ENCODE measurements at places on chromosomes 13 and 19.
A peak's percentile ranks its signal among the peaks of the same experiment; 100 is the strongest.

DNA sequence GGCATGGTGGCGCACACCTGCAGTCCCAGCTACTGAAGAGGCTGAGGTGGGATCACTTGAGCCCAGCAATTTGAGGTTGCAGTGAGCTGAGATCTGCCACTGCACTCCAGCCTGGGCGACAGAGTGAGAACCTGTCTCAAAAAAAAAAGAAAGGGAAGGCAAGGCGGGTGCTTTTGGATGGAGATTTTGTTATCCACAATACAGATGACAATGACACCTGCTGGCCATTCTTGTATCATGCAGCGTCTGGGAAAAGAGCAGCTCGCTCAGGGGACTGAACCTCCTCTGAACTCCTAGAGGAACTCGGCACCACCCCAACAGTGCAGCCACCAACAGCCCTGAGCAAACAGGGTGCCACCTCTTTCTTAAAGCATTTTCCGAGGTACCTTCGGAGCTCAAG lies 22.8 kb downstream of the HAUS8 start:
- peak; percentile 37 for DNase-seq

DNA sequence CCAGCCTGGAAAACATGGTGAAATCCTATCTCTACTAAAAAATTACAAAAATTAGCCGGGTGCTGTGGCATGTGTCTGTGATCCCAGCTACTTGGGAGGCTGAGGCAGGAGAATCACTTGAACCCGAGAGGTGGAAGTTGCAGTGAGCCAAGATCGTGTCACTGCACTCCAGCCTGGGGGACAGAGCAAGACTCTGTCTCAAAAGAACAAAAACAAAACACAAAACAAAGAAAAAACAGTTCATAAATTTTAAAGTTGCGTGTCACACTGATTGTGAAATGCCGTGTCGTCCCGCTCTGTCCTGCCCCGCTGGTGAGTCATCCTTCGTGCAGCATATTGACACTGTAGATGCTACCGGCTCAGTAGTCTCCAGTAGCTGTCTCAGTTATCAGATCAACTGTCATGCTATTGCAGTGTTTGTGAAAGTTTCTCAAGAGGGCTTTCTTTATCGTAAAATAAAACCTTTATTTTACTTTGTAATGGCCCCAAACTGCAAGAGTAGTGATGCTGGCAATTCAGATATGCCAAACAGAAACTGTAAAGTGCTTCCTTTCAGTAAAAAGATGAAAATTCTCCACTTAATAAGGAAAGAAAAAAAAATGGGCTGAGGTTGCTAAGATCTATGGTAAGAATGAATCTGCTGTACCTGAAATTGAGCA lies 36.4 kb upstream of the IGFL1 start:
- no peak for DNase-seq

GRCh38 chr19:45471931-45472562 lies 4.3 kb downstream of the FOSB start:
- no peak for DNase-seq

DNA sequence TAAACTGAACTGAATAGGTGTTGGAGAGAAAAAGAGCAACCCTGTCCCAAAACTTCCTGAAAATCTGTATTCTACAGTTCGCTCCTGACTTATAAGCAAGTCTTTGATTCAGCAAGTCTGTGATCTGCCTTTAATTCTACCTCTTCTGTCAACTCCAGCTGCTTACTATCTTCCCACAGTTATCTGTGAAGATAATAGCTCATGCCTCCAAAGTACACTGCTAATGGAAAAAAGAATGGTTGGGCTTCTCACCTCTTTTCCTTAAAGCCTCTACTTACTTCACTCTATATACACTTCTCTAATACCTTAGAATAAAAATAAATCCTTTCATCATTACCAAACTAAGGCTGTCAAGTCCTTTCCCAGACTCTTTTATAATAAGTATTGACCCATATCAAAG lies 391.5 kb upstream of the MIR17HG start:
- DNase-seq: no peak

GRCh38 chr13:44974056-44974793 lies 15.0 kb downstream of the NUFIP1 start:
- no peak for DNase-seq

DNA sequence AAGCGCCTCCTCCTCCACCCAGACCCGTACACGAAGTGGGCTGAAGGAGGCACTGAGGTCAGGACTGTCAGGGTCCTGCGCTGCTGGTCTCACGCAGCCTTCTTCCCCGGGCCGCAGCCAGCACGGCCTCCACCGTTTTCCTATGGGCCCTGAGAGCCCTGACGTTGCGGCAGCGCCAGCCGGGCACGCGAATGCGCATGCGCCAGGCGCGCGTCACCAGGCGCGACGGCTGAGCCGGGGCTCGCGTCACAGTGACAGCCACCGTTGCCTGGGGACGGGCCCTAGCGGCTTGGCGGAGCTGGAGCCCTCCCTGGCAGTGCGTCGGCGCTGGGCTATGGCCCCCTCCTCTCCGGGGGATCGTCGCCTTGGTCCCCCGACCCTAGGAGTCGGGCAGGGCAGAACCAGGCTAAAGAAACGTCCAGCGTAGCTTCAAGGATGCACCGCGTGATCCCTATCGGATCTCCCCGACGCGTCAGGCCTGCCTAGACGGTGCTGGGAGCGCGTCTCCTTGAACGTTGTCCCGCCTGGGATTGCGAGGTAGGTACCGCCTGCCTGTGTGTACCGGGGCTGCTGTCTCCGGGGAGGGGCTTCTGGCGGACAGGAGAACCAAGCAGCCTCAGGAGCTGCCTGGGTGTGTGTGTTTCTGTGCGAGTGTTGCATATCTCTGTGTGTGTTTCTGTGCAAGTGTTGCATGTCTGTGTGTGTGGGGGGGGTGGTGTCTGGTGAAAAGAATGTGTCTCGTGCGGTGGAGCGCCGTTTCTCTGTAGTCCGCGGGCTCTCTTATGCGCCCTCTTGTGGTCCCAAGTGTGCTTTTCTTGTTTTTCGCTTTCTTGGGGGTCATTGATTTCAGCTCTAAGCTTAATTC lies 43.2 kb downstream of the ZNF571 start:
- DNase-seq: peak; percentile 80

DNA sequence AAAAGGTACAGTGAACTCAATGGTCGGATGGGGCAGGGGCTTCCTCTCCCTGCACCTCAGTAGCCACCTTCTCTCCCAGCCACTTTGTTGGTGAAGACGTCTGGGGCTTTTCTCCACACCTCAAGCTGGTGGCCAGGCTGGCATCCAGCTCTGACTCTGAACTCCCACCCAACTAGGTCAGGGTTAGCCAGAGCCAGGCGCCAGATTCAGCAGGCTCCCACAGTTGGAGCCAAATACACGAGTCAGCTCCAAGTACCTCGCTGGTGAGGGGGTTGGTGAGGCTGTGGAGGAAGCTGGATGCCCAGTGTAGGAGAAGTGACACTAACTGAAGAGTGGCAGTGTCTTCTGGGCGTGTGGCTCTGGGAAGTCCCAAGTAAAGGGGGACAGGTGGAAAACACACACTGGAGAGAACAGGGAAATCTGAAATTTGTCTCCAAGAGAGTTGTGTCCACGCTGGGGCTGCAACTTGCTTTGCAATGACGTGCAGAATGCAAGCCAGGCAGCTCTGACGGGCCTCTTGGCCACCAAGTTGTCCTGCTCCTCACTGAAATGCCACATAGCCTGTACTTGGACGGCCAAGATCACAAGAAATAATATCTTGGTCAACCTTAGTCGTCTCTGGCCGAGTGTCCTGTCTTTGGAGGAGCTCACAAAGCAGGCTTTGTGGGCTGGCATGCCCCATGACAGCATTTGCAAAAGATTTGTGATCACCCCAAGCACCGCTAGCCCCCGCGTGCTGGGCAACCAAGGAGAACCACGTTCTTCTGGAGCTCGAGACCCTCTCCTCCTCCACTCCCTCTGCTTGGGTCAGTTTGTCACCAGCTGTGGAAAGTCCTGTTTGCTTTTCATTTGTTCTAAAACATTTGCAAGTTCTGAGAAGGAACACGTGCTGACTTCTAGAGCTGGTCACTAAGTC lies 18.1 kb downstream of the SLC7A1 start:
- DNase-seq: no peak

DNA sequence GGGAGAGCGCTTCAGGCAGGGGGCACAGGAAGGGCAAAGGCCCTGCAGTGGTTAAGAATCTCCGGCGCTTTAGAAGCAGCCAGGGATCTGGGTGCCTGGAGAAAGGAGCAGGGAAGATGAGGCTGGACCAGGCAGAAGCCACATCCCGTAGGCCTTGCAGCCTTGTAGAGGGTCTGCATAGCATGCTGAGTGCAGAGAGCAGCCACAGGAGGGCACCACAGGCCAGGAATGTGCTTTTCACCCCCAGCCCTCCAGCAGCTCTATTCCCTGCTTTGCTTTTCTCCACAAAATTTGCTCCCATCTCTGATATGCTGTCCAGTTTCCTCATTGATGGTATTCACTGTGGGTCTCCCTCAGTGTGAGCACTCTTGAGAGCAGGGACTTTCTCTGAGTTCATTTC lies 5.7 kb downstream of the WDR62 start:
- no peak for DNase-seq

DNA sequence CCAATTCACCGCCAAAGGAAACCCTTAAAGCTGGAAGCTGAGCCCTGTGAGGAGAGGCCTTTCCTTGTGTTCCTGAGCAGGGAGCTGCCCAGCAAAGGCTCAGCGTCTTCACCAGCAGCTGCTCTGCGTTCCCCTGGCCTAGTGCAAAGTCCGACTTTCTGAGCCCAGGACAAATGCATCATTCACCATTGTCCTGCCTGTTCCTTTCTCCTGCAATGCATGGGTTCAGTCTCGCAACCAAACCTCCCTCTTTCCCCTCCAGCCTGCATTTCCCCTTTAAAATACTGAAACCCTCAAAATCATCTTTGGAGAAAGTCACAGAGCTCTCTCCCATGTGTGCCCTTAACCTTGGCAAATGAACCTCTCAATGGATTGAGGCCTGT lies 12.9 kb upstream of the TMEM255B start:
- DNase-seq: no peak

DNA sequence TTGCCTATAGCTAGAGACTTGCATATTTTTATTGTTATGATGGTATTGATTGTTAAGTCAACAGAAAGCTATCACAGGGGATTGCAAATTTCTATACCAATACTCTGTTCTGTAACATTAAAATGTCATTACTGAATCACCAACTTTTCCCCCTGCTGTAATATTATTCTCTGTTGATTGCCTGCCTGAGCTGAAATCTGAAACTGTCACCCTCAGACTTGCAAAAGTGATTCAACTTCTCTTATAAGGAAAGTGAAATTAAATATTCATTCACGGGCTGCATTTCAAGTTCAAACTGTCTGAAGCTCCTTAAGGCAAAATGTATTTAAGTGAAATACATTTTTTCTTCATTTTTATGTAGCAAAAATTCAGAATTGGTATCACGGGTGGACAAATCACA lies 723.2 kb downstream of the PCDH9 start:
- no peak for DNase-seq

DNA sequence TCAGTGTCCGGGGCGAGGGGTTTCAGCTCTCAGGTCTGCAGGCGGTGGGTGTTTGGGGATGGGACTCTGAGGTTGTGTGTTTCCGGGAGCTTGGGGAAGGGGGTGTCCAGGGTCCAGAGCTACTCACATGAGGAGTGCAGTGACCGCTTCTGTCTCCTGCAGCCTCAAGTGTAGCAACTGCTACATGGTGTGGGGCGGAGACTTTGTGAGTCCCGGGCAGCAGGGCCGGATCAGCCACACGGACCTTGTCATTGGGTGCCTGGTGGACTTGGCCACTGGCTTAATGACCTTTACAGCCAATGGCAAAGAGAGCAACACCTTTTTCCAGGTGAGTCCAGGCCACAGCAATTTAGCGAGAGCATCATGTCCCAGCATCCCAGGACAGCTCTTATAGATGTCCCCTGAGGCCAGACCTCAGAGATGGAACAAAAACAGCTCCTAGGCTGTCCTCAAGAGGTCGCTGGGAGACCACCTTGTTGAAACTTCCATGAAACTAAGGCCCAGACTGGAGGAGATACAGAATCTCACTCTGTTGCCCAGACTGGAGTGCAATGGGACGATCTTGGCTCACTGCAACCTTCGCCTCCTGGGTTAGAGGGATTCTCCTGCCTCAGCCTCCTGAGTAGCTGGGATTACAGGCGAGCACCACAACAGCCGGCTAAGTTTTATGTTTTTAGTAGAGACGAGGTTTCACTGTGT lies 44.9 kb downstream of the RYR1 start:
- DNase-seq: no peak

DNA sequence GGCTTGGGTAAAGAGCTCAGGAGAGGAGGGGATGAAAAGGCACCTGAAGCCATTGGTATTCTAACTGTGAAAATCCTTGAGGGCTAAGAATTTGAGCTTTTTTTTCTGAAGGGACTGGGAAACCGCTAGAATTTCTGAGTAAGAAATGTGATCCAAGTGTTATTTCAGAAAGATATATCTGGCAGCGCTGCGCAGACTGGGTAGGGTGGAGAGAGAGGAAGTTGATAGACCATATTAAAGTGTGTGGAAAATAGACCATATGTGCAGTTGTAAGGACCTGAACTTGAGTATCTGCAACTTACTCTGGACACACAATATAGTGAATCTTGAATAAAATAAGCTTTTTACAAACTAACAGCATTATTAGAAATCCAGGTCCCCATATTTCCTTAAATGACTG lies 427.4 kb downstream of the NDFIP2 start:
- no peak for DNase-seq

DNA sequence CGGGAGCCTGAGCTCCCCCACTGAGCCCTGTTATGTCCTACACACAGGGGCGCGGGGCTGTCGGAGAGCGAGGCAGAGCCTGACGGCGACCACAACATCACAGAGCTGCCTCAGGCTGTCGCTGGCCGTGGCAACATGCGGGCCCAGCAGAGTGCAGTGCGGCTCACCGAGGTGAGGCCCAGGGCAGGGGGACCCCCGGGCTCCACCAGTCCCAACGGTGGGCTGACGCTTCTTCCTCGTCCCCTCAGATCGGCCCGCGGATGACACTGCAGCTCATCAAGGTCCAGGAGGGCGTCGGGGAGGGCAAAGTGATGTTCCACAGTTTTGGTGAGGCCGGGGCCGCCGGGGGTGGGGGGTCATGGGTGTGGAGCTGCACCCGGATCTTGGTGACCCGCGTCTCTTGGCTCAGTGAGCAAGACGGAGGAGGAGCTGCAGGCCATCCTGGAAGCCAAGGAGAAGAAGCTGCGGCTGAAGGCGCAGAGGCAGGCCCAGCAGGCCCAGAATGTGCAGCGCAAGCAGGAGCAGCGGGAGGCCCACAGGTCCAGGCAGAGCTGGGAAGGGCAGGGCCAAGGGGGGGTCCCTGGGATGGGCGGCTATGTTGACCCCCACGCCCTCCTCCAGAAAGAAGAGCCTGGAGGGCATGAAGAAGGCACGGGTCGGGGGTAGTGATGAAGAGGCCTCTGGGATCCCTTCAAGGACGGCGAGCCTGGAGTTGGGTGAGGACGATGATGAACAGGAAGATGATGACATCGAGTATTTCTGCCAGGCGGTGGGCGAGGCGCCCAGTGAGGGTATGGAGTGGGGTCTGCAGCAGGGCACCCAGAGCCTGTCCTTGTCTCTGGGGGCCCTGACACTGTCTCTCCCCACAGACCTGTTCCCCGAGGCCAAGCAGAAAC lies 1.2 kb upstream of the P2RY11 start:
- DNase-seq: no peak

DNA sequence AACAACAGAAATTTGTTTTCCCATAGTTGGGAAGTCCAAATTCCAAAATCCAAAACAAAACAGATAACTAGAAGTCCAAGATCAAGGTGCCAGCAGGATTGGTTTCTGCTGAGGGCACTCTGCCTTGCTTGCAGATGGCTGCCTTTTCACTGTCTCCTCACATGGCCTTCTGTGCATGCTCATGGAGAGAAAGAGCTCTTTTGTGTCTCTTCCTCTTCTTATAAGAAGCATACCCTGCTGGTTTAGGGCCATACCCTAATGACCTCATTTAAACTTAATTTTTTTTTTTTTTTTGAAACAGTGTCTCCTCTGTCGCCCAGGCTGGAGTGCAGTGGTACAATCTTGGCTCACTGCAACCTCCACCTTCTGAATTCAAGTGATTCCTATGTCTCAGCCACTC lies 1974.1 kb upstream of the PCDH20 start:
- DNase-seq: no peak

GRCh38 chr13:102122147-102122546 lies 279.7 kb downstream of the FGF14 start:
- no peak for DNase-seq
